Posterior vena cava (tissue), 2 donors: ENCODE measurements at places on chromosomes 1 and 21. TPM values are rescaled to one million over a fixed set of nuclear protein-coding genes. Genes with fewer than 3 reads are reported as not detected.

Gene GIPC2
- total RNA-seq: 3.0 TPM

- no peak for DNase-seq
These were observed 102.8 kb downstream of the RHOU start for GRCh38 chr1:228837817-228838716.

Gene CFAP45
- 2.2 TPM for total RNA-seq

DNA sequence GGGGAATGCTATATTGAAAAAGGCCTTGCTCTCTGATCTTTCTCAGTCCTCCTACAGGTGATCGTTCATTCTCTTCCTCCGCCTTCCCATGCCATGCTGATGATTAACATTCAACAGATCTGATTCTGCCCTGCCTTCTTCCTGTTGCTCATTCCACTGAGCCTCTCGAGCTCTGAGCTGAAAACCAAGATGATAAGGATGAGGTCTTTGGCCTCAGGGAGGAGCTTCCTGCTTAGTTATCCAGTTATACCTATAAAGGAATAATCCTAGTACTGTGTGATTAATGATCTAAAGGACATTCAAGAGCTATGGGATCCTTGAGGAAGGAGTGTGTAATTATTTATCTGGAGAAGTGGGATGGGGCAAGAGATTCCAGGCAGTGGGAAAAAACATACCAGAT is 25.2 kb upstream of the MAP3K7CL start:
- DNase-seq: no peak

DNA sequence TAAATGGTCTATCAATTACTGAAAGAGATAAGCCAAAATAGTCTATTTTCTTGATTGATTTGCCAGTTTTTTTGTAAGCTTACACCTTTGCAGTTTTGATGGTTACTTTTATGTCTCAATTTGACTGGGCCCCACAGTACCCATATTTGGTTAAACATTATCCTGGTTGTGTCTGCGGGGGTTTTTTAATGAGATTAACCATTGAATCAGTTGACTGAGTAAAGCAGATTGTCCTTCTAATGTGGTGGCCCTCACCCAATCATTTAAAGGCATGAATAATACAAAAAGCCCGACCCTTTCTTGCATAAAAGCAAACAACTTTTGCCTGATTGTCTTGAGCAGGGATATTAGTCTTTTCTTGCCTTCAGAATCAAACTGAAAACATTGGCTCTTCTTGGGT is 650.0 kb upstream of the RGS18 start:
- DNase-seq: no peak

GRCh38 chr1:167689567-167689920 is 32.2 kb upstream of the MPZL1 start:
- DNase-seq: no peak

- no peak for DNase-seq
These were observed 62.1 kb downstream of the GNG12 start for GRCh38 chr1:67771152-67771551.

GRCh38 chr1:45922374-45922773 is 119.0 kb downstream of the MAST2 start:
- no peak for DNase-seq

Gene PEX11B
- 19.8 TPM for total RNA-seq

GRCh38 chr1:22733643-22734042 is 23.0 kb downstream of the EPHB2 start:
- DNase-seq: no peak

Gene SLC2A5
- total RNA-seq: 3.2 TPM

GRCh38 chr21:25528515-25528914 is 78.8 kb downstream of the MRPL39 start:
- DNase-seq: no peak

GRCh38 chr1:25952841-25953401 is 44.9 kb downstream of the PAFAH2 start:
- no peak for DNase-seq

DNA sequence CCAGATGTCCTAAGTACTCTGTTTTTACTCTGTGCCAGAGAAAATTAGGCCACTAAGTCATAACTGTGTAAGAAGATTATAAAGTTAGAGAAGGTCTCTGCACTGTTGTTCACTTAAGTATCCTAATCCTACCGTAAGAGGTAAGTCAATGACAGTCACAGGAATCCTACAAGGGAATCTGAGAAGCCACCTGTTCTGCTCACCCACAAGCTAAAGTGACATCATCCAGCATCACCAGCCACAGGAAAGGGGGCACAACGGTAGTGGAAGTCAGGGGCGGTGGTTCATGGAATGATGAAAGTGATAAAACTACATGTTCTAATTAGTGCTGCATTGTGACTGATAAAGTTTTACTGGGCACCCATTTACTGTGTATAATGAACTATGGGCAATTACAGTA is 92.7 kb downstream of the PLD5 start:
- no peak for DNase-seq

DNA sequence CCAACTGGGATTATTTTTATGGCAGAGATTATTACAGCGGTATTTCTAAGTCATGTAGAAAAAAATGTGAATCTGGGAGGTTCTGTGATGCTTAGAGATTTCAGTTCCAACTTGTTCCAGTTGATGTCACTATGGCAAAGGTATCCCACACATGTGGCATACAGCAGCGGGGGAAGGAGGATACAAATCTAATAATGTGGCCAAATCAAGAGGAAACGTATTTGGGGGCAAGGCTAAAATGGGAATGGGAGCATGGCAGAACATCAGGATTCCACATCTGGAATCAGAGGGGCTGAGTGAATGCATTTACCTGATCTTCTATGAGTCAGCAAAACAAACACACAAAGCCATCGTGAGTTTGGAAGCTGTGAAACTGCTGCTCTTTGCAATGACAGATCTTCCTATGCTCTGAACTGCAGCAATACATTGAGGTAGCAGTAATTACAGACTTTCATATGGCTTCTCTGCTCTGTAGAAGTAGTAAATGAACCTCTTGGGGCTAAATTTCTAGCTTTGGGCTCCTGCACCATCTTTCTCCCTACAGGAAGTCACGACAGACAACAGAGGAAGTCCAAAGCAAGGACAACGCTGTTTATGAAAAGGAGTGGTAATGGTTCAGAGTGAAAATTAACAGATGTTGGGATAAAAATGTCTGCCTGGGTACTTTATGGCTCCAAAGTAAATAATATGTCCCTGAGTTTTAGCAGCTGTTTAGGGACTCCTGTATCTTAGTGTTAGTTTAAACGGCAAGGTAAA is 55.5 kb downstream of the GABPA start:
- DNase-seq: no peak

DNA sequence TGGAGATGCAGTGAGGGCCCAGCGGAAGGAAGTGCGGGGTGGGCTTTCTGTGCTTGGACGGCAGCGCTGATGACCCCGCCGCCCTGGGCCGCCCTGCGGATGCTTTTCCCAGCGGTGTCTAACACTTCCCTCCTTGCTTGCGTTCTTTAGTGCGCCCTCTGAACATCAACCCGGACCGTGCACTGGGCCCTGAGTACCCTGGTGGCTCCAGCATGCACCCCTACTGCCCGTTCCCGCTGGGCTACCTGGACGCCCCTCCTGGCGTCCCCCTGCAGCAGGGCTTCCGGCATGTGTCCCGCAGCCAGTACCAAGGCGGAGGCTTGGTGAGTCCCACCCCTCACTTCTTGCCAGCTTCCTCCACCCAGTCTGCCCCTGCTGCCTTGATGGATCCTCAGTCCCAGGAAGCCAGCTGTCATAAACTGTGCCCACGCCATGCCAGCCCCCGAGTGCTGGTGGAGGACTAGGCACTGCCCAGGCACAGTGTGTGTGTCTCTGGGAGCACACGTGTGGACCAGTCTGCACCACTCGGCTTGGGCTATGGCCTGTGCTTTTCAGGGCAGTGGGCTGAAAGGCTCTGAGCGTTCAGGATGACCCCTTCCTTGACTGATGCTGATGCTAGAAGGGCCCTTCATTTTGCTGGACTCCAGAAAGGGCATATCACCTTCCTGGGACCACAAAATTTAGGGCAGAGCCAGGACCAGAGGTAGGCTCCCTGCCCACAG is 2.3 kb downstream of the DMRTB1 start:
- DNase-seq: peak; percentile 75

- no peak for DNase-seq
These were observed 178.1 kb upstream of the RUNX1 start for GRCh38 chr21:35226968-35227744.

GRCh38 chr1:49448200-49448599 is 575.6 kb downstream of the AGBL4 start:
- no peak for DNase-seq

DNA sequence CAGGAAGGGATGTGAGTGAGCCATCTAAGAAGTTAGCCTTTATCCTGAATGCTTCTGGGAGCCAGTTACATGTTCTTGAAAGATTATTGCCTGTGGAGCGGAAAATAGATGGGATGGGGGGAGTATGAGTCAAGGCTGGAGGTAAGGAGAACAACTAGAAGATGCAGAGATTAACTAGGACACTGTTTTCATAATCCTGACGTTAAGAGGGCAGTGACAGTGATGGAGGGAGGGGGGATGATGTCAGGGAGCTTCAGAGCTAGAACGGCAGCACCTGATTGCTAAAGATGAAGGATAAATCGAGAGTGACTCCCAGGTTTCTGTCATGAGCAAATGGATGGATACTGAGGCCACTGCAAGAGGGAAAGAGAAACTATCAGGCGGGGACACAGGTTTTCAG is 10.0 kb upstream of the RCSD1 start:
- no peak for DNase-seq

GRCh38 chr1:38451541-38451993 is 405.0 kb upstream of the POU3F1 start:
- no peak for DNase-seq

- DNase-seq: no peak
These were observed 113.9 kb upstream of the DPT start for GRCh38 chr1:168842916-168843315.

- no peak for DNase-seq
These were observed at the start of gene GNG4 for GRCh38 chr1:235649368-235650163. Gene GNG4 (minus strand): TSS chr1:235649784. CDS start chr1:235583838, 65,946 bp downstream.

- DNase-seq: no peak
These were observed 112.0 kb upstream of the LRRC7 start for GRCh38 chr1:69455718-69456117.

Gene TNFRSF1B
- total RNA-seq: 37.6 TPM

Gene F5
- total RNA-seq: 2.5 TPM

- no peak for DNase-seq
These were observed 17.2 kb downstream of the MEF2D start for GRCh38 chr1:156483397-156483796.

DNA sequence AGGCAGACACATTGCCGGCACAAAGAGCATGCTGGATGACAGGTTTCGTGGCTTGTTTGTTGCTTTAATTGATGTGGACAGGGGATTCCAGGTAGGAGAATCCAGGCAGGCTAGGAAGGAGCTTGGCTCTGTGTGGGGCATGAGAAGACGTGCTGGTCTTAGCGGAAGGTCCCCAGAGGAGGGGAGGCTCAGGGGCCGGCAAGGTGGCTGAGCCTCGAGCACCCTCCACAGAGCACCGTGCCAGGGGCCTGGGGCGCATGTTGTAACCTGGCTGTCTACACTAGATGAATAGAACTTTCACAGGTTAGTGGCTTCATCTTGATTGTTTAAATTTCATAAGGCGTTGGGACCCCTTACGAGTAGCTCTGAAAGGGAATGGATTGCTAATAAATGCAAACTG is 223.1 kb downstream of the CAMTA1 start:
- DNase-seq: peak; percentile 28

- DNase-seq: no peak
These were observed 2.2 kb downstream of the IKBKE start for GRCh38 chr1:206472454-206472853.

DNA sequence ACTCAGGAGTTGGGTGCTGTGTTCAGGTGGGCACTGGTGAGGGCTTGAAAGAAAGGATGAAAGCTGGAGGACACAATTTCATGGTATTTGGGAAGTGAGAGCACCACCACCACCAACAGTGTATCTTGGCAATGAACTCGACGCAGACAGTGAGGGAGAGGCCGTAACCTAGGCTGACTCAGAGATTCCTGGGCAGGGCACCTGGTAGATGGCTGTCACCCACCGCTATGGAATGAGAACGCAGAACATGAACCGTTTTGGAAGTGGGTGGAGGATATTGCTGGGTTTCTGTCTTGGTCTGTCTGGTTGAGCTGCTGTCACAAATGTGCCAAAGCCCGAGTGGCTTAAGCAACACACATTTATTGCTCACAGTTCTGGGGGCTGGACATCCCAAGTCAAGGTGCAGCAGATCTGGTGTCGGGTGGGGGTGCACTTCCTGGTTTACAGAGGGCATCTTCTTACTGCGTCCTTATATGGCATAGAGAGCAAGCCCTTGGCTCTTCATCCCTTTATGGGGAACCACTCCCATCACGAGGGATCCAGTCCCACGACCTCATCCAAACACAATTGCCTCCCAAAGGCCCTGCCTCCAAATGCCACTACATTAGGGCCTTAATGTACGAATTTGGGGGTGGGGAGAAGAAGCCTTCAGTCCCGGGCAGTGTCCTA is 246.3 kb downstream of the SIPA1L2 start:
- DNase-seq: no peak

Gene CLEC20A
- not detected for total RNA-seq

Gene DYRK3
- total RNA-seq: 10.7 TPM

DNA sequence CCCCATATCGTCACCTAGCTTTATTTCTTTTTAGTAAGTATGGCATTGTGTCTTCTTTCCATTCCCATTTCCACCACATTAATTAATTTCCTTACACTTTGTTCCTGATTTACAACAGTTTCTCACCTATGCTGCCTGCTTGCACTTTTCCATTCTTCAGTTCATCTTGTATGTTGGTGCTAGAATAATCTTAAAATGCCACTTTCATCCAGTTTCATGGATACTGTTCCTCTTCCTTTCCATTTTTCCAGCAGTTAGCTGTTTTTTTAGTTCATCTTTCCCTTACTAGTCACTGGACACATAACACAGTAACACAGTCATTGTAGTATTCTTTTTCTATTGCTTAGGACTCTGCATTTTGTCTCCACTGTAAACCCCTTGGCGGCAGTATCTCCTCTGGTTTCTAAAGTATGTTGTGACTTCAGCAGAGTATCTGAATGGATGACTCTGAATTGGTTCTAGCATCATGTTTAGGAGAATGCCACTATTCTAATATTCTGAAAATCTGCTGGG is 2.1 kb downstream of the CDC7 start:
- no peak for DNase-seq

DNA sequence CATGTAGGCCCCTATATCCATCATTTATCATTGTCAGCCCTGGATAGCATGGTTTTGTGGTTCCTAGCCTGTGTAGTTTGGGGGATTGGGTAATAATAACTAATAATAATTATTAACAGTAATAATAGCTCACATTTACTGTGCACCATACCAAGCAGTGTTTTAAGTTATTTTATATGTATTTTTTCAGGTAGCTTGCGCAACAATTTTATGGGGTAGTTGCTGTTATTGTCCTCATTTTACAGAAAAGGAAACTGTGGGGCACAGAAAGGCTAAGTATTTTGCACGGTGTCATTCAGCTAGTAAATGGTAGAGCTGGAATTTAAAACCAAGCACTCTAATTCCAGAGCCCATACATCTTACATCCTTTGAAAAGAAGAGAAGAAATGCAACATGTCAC is 179.8 kb downstream of the HS2ST1 start:
- no peak for DNase-seq

DNA sequence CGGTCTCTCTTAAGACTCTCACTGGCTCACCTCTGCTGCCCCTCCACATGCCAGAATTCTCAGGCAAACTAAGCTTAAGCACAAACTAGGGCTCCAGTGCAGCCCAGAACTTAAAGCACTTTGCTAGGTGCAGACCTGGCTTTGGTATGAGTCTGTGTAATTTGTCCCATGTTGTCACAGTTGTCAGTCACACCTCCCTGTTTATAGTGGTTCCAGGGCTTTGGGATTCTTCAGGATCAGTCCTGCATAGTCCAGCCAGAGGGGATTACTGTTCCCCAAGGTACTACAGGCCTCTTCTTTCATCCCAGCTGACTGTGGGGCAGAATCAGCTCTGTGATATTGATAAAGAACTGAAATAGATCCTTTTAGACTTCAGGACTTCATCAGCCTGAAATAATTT is 105.0 kb upstream of the UBE2U start:
- DNase-seq: no peak
